SK-N-MC (cell line): ENCODE measurements at places on chromosomes 2 and 18.

GRCh38 chr18:33839452-33840211 lies 261.6 kb downstream of the ASXL3 start:
- DNase-seq, result peak; percentile 59

DNA sequence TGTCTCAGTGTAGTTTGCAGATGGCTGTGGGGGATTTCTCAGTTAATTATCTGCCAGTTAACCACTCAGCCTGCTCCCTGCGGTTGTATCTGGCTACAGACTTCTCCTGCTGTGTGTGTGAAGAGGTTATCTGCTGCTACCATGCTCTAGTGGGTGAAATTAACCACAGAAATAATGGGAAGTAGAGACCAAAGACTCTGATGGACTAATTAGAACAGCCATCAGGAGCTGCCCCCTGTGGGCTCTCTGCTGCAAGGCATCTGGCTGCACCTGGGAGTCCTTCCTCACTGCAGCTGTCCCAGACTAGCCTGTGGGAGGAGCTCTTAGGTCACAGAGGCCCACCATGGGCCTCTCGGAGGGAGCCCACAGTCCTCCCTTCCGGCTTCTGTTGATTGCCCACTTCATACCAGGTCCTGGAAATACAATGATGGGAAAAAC lies 66.6 kb downstream of the CTIF start:
- DNase-seq, result no peak

GRCh38 chr2:239006622-239007285 lies 158.9 kb downstream of the TWIST2 start:
- no peak for DNase-seq

DNA sequence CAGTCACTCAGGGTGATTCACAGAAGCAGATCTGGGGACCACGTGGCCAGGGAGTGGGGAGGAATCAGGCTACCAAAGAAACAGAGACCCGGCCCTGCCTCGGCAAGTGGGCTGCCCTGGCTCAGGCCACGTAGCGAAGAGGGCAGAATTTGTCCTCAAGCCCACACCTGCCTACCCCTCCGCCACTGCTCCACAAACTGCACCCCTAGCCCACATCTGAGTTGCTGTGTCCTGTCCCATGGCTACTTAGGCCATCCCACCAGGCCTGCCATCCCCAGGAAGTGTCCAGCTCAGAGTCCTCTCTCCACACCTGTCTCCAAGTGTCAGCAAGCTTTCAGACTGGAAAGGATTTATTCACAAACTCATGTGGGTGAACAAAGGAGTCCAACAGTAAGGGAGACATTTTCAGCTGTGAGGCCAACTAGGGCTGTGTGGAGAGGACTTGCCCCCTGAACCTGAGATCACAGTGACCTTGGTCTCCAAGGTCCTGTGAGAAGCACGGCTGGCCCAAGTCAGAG lies 31.7 kb upstream of the ASPRV1 start:
- DNase-seq, result no peak

DNA sequence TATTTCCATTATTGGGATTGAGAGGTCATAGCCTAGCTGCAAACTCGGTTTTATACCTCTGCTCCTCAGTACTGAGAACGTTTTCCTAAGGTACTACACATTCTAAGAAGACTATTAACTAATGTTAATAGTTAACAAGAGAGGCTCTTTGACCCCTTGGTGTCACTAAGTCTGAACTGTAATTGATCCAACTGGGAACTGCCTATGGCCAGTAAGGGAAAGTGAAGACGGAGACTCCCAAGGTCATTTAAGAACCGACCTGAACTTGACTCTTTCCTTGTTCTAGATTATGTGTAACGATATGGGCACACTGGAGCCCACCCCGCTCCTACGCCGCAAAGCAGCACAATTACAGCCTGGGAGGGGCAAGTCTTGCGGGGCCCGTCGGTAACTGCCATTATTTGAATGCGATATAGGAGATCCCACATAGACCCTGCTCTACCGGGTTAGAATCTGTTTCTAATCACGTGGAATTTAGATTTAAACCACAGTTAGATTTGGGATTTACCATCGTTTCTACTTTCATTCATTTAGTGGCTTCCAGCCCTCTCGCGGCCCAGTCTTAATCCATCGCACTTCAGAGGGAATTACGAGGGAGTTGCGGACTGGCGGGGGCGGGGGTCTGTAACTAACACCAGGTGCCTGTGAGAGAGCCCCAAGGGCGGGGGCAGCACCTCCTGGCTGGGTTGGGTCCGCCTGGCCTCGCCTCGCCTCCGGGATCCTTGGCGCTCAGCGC lies 84.1 kb upstream of the EPB41L3 start:
- no peak for DNase-seq

DNA sequence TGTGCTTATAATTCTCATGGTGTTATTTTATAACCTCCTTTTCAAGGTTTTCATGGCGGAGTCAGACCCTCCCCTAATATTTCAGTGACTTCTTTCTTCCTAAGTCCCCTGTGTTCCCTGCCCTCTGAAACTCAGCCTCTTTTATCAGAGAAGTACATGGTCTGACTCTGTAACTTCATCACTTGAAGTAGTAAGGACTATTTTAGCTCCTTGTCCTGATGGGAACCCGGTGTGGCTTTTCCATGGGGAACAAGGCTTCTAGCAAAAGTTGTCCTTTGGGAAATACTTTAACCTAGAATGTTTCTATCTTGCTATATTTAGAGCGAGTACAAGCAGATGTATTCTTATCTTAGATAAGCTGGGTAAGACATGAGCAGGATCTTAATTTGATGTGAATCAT lies 117.5 kb downstream of the TRIB2 start:
- no peak for DNase-seq

- DNase-seq, result no peak
Observed at GRCh38 chr18:35495536-35496314, 2.0 kb downstream of the INO80C start.

- no peak for DNase-seq
Observed at GRCh38 chr2:49490710-49491109, 336.4 kb upstream of the FSHR start.

- no peak for DNase-seq
Observed at GRCh38 chr2:150742094-150742493, 254.6 kb upstream of the RND3 start.

GRCh38 chr18:72830109-72830508 lies 37.7 kb downstream of the NETO1 start:
- peak; percentile 3 for DNase-seq

DNA sequence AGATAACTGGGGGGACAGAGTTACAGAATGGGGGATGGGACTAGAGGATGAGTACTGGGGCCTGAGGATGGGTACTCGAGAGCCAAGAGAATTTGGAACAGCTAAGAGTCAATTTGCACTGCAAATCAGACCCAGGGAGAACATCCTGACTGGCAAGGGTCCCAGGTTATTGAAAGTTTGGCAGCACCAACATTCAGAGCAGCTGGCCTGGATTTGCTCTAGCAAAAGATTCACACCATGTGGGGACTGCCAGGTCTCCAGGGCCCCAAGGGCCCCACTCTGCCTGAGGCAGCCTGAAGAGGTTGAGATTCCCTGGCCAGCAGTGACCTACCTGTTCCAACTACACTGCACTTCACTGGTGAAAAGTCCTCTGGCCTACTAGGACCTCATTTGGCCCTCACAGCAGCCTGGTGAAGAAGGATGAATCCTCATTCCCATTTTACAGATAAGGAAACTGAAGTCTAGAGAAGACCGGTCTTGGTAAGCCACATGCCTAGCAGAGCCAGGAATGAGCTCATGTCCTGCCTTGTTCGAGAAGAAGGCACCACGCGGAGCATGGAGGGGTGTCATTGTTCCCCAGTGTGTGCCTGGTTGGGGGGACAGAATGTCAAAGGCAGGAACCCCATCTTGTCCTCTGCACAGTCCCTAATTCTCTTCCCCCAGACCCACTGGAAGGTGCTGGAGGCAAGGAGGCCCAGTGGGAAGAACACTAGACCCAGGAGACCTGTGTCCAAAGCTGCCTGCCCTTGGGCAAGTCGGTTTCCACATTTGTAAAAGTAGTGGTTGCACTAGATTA lies 258.6 kb downstream of the TNS1 start:
- no peak for DNase-seq

- DNase-seq, result no peak
Observed at GRCh38 chr2:102892698-102893310, 131.0 kb downstream of the TMEM182 start.

DNA sequence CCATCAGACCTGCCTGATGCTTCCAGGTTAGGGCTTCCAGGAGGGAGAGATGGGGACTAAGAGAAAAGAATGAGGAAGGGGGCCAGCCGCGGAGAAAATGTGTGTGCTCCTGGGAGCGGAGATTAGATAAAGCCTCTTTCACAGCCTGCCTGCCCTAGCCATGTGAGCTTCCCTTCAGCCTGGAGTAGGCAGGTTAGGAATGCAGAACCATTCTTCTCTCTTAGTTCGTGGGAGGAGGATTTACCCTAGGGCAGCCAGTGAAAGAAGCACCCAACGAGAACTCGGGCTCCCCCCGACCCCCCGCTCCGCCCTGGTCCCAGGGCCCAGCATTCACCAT lies 36.1 kb downstream of the POMC start:
- no peak for DNase-seq

DNA sequence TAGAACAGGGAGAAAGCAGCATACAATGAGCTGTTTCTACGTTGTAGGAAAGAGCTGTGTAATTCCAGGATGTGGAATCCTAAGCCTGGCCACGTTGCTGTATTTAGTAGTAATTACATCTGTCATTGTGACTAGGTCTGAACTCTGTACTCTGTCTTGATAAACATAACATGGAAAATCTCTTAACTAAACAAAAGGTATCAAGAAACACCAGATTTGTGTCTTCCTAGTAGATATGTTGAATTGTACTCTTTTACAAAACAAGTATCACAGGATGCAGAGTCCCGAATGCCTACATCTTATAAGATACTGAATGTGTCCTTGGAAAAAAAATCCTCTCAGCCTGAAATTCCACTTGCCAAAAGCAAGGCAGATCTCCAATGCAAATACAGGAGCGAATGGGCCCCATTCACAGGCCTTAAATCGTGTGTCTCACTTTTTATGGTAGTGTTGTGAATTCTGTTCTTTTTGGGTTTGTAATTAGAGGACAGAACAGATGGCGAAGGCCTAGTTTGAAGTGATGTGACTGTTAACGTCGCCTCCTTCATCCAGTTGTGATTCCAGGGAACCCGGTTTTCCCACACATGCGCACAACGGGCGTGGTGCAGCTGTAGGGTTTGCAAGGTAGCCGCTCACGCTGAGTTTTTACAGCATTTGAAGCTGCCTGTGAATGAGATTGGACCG lies 246.5 kb downstream of the GBX2 start:
- no peak for DNase-seq

DNA sequence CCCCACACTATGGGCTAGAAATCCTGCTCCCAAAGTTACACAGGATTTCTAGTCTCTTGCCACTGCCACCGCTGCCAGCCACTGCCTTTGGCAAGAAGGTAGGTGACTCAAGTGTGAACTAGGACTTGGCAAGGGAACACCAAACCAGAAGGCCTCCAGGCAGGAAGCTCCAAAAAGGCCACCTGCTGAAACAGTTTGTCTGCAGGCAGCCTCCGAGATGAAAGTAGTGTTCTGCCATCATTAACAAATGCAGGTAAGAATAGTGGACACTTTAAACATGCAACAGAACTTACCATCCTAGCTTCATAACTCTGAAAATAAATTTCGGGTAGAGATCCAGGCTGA lies 3.9 kb downstream of the ANKRD44 start:
- no peak for DNase-seq

DNA sequence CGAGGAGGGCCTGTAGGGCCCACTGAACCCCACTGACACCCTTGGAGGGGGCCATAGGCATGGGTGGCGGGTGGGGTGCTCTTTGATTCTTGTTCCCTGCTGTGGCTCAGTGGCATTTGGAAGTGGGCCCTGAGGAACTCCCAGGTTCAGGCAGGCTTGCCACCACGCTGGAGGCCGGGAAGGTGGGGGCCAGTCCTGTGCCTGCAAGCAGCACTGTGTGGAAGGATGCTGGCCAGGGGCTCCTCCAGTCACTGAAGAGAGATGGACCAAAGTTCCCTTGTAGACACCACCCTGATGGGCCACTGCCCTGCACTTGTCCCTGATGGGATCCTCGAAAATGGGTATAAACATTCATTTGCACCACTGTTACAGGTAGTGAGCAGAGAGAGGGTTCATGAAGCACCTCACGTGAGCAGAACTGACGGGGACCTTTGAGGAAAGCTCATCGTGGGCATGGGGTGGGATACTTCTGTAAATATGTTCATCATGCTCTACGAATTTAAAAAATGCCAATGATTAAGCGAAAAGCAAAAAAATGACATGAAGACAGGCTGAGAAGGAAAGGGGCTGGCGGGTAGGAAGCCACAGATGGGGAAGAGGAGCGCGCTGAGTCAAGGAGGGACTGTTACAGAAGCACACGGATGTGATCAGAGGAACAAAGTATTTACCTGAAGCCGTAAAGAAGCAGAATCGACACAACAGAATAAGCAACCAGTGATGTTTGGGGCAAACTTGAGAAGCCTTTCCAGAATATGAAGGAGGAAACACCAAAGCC lies 45.2 kb upstream of the ASB1 start:
- DNase-seq, result no peak

DNA sequence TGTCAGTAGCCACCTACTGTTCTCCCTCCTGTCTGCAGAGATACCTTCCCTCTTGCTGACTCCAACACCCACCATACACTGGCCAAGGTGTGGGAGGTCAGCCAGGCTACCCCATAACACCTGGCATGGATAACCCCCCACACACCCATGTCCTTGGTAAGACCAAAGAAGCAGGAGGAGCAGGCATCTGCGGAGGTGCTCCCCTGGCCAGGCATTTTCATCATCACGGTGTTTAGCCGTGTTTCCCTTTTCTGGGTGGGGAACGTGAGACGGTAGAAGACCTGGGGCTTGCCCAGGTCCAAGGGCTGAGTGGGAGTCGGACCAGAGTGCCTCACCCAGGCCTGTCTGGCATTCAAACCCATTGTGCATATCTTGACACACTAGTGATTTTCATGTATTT lies 150.3 kb downstream of the SMAD7 start:
- no peak for DNase-seq

GRCh38 chr18:2656237-2656980 lies 883 bp downstream of the SMCHD1 start:
- no peak for DNase-seq

DNA sequence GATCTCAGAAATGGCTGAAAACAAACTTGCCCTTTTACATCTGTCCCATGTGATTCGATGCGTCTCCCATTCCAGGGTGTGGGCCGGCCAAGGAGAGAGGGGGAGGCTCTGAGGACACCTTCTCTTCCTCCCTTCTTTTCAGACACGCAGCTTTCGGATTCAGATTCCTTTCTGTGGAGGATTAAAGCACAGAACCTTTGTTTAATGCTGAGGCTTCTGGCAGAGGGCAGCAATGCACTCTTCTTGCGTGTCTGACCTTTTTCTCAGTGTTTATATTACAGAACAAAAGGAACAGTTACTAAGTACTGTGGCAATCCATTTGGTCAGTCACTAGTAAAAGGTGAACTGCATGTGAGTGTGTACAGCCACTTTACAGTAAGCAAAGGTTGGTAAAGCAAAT lies 268.9 kb upstream of the CCDC68 start:
- no peak for DNase-seq

GRCh38 chr2:193240752-193241151 lies 1046.0 kb upstream of the TMEFF2 start:
- no peak for DNase-seq

- no peak for DNase-seq
Observed at GRCh38 chr2:85234868-85235267, 92.9 kb downstream of the TGOLN2 start.

GRCh38 chr2:43563679-43564078 lies 32.2 kb downstream of the THADA start:
- DNase-seq, result no peak
